ENCODE measurements at places on chromosomes 7 and 10.

DNA sequence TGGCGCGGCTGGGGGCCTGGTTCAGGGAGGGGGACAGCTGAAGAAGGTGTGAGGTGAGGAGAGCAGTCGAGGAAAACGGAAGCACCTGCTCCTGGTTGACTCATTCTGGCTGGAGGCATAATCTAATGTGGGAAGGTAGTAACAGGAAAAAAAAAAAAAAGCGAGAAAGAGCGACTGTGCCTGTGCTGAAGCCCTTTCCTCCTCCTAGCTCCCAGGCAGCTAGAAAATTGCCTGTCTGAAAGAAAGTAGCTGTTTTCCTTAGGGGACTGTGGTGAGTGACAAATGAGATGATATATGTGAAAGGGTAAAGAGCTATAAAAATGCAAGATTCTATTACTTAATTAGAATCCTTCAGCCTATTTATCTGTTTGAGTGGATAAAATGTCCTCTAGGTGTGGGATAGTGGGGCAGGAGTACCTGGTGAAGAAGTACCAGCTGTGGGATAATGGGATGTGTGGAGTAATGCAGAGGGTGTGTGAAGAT is 4.9 kb upstream of the MEST start:
- DNase-seq, result no peak

GRCh38 chr7:134831862-134832261 is 52.4 kb downstream of the CALD1 start:
- no peak for DNase-seq

GRCh38 chr7:120273476-120273975 is 551 bp downstream of the KCND2 start:
- DNase-seq, result no peak

DNA sequence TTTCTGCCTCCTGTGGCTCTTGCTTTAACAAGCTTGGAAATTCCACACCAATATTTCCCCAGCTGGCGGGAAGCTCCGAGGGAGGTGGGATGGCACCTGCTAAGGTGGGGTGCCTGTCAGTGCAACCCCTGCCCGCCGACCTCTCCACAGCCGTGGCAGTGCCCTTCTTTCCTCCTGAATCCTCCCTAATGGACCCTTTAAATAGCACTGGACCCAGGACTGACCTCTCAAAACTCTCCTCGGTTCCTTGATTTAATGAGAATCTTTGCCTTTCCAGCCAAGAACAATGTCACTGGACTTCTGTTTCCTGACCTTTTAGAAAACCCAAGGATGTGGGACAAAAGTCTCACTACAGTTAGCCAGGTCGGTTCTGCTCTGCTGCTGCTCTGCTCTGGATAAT is 63.2 kb upstream of the EXOC6 start:
- DNase-seq, result no peak

GRCh38 chr10:88386204-88386788 is 196.8 kb downstream of the RNLS start:
- peak; percentile 26 for DNase-seq

DNA sequence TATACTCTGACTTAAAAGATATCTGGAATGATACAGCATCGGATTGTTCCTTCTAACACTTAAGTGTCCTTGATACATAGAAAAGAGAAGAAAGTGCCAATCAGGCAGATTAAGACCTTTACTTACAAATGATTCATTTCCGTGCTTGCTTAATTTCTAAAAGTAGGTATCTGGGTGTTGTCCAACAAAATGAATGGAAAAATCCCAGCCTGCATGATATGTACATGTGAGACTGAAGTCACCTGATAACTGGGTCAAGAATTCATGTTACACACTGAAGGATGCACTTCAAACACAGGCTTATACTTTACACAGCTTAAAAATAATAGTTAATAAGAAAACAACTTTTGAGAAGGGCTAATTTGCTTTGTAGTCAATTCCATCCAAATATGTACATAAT is 25.2 kb upstream of the PLXDC2 start:
- no peak for DNase-seq

DNA sequence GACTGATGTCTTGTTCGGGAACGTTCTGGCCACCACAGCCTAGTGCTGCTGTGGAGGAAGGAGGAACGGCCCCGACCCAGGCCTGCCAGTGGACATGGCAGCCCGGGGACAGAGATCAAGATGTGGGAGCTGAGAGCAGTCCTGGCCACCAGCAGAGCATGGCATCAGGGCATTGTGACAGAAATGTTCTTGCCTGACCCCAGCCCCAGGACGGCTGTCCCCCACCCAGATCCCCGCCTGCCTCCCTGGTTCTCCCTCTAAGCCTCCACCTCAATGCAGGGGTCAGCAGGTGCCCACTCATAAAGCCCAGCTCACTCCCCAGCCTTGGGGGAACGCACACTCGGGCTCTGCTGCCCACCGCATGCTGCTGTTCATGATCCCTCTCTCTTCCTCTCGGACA is 42.9 kb upstream of the HSPA12A start:
- no peak for DNase-seq

DNA sequence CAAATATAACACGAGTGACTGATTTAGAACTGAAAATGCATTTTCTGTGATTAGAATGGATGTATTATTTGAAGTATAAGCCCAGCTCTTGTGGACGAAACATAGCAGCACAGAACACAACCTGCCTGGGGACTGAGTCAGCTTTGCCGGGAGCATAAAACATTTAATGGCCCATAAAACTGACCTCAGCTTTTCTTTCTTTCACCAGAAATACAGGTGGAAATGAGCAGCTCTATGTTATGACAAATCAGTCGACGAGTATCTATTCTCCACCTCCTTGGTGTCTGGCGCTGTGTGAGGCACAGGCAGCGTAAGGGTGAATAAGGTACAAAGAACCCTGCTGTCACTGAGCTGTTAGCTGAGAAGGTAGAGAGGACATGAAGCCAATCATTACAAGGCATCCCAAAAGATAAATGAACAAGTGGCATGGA is 471.6 kb upstream of the AKR1E2 start:
- no peak for DNase-seq

- DNase-seq, result no peak
These were observed 60.1 kb upstream of the SDK1 start for GRCh38 chr7:3240826-3241430.

DNA sequence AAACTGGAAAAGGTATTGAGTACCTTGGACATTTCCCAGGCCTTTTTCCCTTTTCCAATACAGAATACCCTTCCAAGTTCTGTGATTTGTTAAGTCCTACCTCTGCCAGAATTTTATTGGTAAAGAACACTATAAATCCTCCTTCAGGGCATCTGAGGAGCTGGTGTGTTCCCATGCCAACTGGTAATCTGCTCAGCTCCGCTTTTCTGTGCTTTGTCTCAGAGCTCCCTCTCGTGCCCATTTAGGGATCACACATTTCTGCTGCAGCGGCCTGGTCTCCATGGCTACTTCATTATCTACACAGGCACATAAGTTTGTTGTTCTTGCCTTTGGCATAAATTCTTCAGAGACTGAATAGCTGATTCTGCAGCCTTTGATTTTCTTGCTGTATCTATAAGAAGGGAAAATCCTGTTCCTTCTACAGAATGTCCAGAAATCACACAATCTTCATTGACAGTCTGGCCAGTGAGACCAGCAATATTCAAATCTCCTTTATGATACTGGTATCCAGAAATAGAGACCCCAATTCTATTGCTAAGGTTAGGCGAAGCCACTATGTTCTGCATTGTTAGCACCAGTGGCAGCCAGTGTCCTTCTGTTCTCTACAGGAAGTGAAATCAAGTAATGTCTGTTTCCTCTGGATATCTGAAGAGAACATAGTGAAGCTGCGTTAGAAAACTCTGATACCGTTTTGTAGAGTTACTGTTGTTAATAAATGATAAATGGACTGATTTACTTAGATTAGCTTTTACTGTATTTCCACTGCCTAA is 51.9 kb downstream of the DENND11 start:
- no peak for DNase-seq

GRCh38 chr7:1055491-1055955 is 11.2 kb downstream of the GPR146 start:
- no peak for DNase-seq

GRCh38 chr7:71784180-71784579 is 628.0 kb downstream of the CALN1 start:
- no peak for DNase-seq

- no peak for DNase-seq
These were observed 152.4 kb upstream of the NRBF2 start for GRCh38 chr10:62980687-62981086.

GRCh38 chr7:141586878-141587277 is 35.7 kb downstream of the AGK start:
- DNase-seq, result no peak

DNA sequence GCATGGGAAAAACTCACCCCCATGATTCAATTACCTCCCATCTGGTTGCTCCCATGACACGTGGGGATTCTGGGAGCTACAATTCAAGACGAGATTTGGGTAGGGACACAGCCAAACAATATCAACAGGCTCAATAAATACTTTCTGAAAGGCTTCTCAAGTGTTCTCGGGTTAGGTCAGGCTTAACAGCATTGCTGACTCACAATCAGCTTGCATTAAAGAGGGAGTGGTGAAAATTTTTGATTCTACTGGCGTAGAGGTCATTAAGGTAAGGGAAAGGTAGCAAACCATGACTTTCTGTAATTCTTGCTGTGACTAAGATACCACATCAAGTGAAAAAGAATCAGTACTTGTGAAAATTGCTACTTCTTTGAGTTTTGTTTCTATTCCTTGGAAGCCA is 126.4 kb downstream of the JCAD start:
- no peak for DNase-seq

DNA sequence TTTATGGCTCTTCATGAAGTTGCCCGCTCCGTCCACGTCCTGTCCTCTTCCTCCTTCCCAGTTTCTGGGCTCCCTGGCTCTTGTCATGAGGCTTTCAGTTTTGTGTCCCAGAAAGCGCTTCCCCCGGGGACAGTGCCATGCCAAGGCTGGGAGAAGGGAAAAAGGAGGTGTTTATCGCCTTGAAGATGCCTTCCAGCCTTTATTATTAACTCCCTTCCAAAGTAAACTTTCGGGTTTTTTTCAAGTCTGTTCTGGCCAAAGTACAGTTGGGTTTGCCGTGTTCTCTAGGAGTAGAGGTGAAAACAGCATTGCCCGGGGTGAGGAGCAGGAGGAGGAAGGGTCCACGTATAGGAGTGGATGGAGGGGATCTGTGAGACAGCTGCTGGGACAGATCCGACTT is 117.2 kb downstream of the CUX1 start:
- no peak for DNase-seq

GRCh38 chr10:31058795-31059703 is 27.4 kb upstream of the ZNF438 start:
- no peak for DNase-seq

GRCh38 chr10:2048337-2048973 is 311.1 kb upstream of the ADARB2 start:
- no peak for DNase-seq

- DNase-seq, result no peak
These were observed 41.4 kb upstream of the PNLIPRP3 start for GRCh38 chr10:116385994-116386809.

GRCh38 chr10:31875608-31876007 is 53.0 kb downstream of the ARHGAP12 start:
- DNase-seq, result no peak

DNA sequence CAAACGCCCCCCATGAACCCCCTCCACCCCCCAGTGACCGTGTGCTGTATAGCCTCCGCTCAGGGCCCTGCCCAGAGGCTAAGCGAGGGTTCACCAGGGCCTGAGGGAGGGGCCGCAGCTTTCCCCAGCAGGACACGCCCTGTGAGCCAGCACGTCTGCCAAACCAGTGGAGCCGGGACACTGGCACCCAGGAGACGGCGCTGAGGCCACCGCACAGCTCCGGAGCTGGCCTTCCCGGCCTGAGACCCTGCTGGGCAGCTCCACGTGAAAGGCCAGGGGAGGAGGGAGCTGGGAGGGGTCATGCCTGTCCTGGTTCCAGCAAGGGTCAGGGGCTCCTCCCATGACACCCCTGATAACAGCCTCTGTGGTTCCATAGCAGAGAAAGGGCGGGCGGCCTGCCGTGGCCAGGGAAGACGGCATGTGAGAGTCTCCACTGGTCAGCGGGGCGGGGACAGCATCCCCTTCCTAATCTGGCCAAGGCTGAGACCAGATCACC is 278.3 kb downstream of the ELFN1 start:
- no peak for DNase-seq

DNA sequence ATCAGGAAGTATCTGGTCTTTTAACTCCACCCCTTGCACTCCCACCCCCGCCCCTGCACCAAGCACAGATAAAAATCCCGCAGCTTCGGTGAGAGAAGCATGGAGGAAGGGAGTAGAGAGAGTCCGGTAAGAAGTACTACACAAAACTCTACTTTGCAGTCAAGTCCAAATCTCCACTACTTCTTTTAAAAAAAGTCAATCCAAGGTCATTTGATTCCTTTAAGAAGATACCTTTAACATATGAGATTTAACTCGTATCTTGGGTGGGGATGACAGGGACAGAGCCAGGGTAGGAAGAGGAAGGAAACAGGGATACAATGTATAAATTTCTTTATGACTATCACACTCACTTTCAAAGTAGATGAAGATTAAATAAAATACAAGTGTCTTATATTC is 132.1 kb downstream of the NRBF2 start:
- peak; percentile 59 for DNase-seq

DNA sequence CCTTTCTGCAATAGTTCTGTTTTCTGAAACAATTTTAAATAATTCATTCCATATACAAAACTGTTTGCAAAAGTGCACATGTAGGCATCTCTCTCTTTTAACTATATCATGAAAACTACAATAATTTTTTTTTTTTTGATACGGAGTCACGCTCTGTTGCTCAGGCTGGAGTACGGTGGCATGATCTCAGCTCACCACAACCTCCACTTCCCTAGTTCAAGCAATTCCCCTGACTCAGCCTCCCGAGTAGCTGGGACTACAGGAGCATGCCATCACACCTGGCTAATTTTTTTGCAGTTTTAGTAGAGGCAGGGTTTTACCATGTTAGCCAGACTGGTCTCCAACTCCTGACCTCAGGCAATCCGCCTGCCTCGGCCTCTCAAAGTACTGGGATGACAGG is 44.0 kb upstream of the SEMA3A start:
- DNase-seq, result no peak

DNA sequence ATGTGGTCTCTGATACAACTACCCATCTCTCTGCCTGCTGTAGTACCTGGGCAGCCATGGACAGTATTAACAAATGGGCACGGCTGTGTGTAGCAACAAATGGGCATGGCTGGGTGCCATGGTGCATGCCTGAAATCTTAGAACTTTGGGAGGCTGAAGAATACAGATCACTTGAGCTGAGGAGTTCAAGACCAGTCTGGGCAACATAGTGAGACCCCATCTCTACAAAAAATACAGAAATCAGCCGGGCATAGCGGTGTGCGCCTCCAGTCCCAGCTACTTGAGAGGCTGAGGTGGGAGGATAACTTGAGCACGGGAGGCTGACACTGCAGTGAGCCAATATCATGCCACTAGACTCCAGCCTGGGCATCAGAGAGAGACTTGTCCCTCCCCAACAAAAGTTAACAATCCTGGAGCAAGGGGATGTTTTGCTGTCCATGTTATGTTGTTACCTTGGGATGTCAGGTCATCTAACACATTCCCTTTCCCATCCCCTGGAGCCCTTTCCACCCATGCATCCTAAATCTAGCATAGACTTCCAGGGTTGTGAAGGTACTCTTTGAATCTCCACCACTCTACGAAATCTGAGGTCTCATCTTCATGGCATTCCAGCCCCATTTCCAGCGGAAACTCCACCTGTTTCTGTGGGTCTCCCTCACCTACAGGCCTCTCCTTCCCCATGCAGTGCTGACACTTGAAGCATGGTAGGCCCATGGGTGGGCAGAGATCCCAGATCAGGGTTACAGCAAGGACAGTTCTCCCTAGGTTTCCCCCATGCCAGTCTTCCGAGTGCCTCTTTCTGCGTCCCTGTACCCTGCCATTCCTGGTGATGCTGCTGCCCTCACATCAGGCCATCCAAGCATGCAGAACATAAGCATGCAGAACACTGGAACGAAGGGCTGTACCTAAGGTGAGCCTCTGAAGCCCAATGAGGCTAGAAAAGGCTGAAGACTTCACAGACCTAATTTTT is 13.1 kb downstream of the FXYD4 start:
- DNase-seq, result peak; percentile 32

- DNase-seq, result no peak
These were observed 469.4 kb downstream of the KCNMA1 start for GRCh38 chr10:77168161-77168560.
